ENCODE measurements at places on chromosomes 5 and 9.

- DNase-seq = no peak
Observed at GRCh38 chr5:68041293-68041692, 174.3 kb upstream of the PIK3R1 start.

GRCh38 chr9:135505406-135506187 is 5.1 kb downstream of the MRPS2 start:
- DNase-seq = peak; percentile 57

DNA sequence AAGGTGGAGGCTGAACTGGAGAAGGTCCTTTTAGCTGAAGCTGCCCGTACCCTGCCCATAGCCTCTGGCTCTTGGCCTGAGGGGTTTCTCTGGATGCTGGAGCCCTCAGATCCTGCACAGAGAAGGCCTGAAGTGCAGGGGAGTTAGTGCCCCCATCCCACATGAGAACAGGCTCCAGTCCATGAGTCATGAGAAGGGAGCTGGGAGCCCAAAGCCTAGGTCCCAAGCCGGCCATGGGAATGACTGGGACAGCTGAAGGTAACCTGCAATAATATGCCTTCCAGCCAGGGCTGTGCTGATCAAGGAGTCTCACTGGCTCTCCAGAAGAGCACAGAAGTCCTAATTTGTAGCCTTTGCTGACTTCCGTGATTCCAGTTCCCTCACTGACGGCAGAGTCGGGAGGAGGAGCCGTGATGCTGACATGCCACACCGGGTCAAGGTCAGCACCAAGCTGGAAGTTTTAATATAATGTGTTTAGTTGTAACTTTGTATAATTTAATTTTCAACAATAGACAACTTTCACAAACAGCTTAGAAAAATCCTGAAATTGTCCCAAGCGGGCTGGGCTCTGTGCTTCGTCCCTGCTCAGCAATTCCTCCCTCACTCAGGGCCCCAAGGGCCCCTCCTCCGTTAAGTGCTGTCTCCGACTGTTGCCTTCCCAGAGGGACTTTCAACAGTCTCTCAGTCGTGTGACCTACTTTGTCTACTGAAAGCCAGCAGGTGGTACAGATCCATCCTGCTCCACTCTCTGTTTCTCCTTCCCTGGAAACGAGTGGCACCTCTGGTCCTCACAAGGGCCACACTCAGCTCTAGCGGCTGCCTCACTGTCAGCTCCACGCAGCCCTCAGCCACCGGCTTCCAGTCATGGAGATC is 387.8 kb downstream of the GADD45G start:
- no peak for DNase-seq

DNA sequence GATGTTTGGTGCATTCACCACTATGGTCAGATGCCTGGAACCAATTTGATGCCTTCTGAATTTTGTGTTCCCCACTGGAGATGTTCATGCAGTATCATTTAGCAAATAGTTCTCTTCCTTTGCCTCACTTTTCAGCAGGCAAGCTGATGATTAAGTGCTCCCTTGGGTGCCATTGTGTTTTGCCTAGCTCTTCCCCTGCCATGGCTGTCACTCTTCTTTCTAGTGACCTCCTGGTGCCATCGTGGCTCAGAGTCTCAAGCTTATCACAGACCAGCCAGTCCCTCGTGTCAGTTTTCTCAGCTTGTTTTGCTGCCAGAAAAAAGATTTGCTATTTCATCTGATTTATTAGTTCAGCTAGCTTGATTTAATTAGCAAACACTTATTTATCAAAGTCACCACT is 41.3 kb downstream of the IL31RA start:
- no peak for DNase-seq

- peak; percentile 50 for DNase-seq
Observed at GRCh38 chr5:83991566-83992224, 271.0 kb upstream of the HAPLN1 start.

GRCh38 chr5:107401470-107402122 is 269.1 kb downstream of the EFNA5 start:
- no peak for DNase-seq

- no peak for DNase-seq
Observed at GRCh38 chr5:146796911-146797310, 81.6 kb downstream of the PPP2R2B start.

GRCh38 chr5:74182603-74183002 is 457.9 kb downstream of the ENC1 start:
- peak; percentile 3 for DNase-seq
